ENCODE measurements at places on chromosomes 4 and X.

- no peak for DNase-seq
These were observed 113.7 kb upstream of the TSPAN5 start for GRCh38 chr4:98771959-98772632.

- DNase-seq: no peak
These were observed 549.8 kb upstream of the PRKX start for GRCh38 chrX:4263030-4263803.

DNA sequence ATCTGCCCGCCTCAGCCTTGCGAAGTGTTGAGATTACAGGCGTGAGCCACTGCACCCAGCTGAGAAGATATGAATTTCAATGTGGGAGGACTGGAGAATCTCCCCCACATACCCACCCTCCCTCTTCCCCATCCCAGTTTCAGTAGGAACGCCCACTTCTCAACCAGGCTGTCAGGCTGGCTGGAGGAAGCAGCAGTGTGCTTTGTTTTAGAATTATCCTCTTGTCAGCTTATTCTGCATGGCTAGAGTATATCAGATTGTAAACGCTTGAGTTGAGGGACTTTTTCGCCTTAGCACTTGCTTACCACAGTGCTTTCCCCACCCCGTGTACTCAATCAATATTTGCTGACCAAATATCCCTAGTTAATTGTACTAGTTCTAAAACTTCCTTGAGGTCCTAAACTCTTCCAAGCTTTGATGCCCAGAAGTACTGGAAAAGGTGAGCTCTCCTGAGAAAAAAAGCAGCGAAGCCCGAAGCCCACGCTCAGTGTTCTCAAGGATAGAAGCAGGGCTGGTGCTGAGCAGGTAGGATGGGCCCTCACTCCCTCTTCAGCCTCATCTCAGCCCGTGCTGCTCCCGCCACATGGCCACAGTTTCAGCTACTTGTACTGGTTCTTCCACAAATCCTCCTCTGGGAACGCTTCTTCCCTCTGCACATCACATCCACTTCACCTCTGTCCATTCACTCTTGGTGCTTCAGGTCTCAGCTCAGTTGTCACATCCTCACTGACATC, 7.3 kb upstream of the ARHGAP10 start:
- DNase-seq: no peak

DNA sequence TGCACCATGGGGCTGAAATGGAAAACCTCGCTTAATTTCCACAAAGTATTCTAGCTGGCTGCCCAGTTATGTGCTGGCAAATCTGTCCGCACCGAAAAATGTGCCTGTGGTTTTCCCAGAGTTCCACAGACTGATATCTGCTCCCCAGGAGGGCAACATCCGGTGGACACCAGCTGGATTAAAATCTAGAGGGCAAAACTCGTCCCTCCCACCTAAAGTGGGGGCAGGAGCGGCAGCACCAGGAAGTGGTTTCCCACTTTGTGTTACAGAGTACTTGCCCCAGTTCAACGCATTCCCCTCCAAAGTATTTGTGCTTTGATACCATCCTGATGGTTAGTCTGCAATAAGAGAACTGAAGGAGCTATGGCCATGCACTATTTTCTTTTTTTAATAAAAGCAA, 187.6 kb downstream of the TSPAN5 start:
- peak; percentile 86 for DNase-seq

DNA sequence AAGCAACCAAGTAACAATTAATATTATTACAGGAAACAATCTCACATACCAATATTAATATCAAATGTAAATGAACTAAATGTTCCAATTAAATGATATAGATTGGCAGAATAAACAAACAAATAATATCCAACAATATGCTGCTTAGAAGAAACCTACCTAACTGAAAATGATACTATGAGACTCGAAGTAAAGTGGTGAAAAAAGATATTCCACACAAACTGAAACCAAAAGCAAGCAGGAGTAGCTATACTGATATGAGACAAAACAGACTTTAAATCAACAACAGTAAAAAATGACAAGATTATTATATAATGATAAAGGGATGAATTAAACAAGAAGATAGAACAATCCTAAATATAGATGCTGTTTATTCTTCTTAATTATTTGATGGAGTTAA, 140.1 kb downstream of the SPANXN4 start:
- no peak for DNase-seq

- DNase-seq: peak; percentile 37
These were observed 1.4 kb downstream of the THOC2 start for GRCh38 chrX:123731258-123731986.

GRCh38 chr4:13542577-13543031, 1.7 kb downstream of the NKX3-2 start:
- DNase-seq: no peak

DNA sequence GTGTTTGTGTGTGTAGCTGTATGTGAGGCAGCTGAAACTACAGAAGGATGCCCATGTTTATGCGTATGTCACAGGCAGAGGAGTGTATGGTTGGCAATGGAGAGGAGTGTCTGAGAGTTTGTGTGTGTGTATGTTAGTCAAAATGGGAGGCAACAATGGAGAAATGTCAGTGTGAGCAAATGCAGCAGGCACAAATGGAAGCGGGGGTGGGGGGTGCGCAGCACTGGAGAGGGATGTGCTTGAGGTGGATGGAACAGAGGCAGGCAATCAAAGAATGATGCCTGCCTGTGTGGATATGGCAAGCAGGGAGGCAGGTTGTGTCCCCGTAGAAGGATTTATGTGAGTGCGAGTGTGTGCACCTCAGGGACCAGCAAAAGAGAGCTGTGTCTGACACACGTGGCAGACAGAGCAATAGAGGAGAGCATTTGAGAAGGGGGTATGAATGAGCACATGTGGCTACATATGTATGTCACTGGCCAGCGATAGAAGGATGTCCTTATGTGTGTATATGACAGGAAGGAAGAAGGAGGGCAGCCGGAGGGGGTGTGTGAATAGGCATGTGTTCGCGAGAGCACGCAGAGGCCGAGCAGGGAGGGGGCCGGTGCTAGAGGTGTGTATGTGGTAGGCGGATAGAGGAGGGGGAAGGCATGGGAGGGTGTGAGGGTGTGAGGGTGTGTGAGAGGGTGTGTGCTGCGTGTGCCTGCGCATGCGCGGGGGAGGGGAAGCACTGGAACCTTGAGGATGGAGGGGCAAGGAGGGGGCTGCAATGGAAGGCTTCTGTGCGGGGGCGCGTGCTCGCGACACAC, 1.1 kb downstream of the PJA1 start:
- peak; percentile 20 for DNase-seq

DNA sequence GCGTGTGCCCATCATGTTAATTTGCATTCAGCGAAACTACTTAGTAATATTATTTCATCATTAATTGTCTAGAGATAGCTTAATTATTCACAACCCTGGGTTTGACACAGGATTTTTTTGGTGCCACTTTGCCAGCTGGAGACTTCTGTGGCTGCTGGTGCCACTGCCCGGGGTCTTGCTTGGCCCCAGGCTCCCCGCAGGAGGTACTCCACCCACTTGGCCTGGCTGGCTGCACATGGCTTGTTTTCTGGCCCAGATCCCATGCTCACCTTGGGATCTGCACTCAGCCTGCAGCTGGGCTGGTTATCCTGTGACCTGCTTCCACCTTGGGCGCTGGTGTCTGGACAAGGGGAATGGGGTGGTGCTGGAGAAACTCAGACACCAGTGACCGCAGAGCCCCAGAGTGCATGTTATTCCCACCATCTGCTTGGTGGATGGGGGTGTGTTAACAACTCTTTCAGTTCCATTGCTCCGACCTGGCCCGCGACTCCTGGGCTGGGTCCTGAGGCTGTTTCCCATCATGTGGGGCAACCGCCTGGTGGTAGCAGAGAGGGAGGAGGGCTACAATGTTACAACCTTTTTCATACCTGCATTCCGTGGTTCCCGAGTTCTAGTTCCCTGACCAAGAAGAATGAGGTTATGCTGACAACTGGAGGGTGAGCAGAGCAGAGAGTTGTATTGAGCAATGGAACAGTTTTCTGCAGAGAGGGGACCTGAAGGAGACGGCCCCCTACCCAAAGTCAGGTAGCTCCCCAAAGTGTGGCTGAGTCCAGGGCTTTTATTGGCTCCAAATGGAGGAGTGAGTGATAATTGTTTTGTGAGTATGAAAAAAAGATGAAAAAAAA, 1950.0 kb upstream of the IGFBP7 start:
- DNase-seq: no peak

GRCh38 chr4:26723216-26723615, 137.4 kb upstream of the STIM2 start:
- DNase-seq: no peak

- DNase-seq: no peak
These were observed 13.1 kb downstream of the PDGFC start for GRCh38 chr4:156958276-156959074.

GRCh38 chr4:108730579-108730978, 32.3 kb downstream of the ETNPPL start:
- peak; percentile 28 for DNase-seq

DNA sequence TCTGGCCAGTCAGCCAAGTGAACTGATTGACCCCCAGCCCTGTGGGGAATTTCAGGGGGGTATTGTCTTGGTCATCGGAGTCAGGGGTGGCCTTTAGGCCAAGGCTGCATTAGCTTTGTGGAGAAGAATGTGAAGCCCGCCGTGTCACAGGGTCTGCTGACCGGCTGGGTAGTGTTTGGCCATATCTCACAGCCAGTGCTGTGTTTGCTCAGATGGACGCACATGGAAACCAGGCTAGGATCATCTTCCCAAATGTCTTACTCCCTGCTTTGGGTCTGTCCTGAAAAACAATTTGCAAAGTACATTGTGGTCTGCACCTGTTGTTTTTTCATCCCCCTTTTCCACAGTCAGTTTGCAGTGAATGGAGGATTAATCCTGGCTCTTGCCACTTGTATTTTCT, 13.0 kb downstream of the TMEM164 start:
- DNase-seq: peak; percentile 21

GRCh38 chr4:54330896-54331295, 101.8 kb downstream of the PDGFRA start:
- DNase-seq: no peak

- peak; percentile 97 for DNase-seq
These were observed 28.3 kb downstream of the AREG start for GRCh38 chr4:74473155-74473811.

DNA sequence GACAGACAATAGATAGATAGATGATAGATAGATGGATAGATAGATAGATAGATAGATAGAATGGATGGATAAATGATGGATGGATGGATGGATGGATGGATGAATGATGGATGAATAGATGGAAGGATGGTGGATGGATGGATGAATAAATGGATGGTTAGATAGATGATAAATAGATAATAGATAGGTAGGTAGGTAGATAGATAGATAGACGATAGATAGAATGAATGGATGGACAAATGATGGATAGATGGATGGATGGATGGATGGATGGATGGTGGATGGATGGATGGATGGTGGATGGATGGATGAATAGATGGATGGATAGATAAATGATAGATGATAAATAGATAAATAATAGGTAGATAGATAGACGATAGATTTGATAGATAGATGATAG, 287.4 kb downstream of the CRLF2 start:
- no peak for DNase-seq

DNA sequence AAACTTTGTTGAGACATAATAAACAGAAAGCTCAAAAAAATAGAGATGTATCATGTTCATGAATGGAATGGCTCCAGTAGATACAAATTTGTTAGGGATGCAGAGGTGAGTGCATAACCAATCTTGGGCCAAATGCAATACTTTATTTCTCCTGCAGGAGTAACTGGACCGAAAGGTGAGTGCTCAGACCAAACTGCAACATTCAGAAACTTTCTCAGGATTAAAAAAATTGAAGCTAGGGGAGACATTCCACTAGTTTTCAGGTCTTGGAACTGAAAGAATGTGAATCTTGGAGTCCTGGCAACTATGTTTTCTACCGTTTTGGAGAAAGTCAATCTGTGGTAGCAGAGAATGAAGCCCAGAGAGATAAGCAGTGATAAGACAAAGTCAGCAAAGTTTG, 21.2 kb upstream of the LCORL start:
- no peak for DNase-seq

DNA sequence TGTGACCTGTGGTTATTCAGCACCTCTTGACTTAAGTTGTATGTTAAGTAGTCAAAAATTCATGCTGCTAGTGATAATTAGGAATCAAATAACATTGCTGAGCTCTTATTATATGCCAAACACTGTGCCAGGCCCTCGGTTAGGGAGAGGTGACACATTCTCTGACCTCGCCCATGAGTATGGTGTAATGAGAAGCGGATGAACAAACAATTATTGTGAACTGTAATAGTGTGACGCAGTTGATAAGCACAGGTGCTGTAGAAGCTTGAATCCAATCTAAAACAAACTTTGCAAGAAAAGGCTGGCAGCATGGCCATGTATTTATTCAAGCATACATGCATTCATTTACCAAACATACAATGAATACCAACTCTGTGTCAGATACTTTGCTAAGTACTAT, 303.5 kb upstream of the HS3ST1 start:
- no peak for DNase-seq

GRCh38 chr4:72971572-72971971, 97.9 kb downstream of the COX18 start:
- peak; percentile 86 for DNase-seq

DNA sequence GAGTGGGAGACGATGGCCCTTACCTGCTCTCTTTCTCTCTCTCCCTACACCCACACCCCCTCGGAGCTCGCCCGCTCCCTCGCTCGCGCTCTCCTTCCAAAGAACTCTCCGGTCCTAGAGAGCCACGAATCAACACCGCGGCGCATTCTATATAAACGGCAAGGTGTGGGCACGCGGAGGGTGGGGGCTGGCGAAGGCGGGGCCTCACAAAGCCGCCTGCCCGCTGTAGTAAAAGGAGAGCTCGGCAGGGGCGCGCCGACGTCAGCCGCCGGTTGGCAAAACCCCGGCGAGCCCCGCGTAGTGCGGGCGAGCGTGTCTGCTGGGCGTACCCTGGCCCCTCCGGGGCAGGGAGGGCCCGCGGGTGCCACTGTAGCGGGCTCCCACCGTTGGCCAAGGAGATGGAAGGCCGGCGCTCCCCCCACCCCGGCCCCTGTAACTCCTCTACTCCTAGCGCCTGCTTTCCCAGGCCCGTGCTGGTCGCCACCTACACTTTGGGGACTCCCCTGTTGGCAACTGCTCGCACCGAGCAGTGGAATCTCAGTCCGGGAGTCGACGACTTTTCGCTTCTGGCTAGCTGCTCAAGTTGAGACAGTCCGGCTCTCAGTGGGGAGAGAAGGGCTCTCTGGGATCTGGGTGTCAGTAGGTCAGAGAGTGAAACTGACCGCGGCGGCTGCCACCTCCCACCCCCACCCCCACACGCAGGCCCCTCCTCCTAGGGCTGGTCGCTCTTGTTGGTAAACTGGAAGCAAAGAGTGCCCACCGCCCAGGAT, 325.5 kb upstream of the F9 start:
- DNase-seq: no peak

GRCh38 chr4:143411527-143412419, 75.1 kb downstream of the GAB1 start:
- peak; percentile 27 for DNase-seq

- DNase-seq: no peak
These were observed 9.5 kb upstream of the HUWE1 start for GRCh38 chrX:53695946-53696549.

All from choroid plexus epithelial cell (primary cell).